ENCODE measurements at places on chromosomes 2 and 18. TPM values are rescaled to one million over a fixed set of nuclear protein-coding genes. Genes with fewer than 3 reads are reported as not detected.

GRCh38 chr18:32219431-32220018, 29.7 kb downstream of the MEP1B start:
- no peaks in the 10 kb centered on the region for H3K4me1 ChIP-seq
- no peak overlapping the region for H3K4me3 ChIP-seq
- no peaks in the 10 kb centered on the region for H3K36me3 ChIP-seq
- no peak overlapping the region for H3K27ac ChIP-seq

DNA sequence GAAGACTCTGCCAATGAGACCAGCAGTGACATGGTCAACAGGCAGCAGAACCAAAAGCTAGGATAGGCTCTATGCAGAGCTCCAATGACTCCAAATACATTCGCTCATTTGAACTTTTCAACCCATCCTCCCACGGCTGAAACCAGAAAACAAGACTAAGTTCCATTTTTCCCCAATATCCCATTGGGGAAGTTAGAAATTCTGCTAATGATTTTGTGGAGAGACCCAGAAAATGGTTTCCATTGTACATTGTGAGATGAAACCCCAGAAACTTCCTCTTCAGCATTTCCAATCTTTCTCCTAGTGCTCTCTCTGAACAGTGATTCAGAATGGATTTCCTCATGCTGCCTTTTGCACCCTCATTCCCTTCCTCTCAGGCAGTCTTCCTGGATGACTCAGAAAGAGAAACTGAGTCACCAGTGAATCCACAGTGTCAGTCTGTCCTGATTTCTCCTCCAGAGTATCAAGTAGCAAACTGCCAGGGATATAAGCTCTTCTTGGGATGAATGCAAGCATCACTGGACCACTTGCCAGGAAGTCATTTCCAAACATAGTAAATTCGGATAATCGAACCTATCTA, 467.7 kb upstream of the ID2 start:
- H3K36me3 ChIP-seq: no peaks in the 10 kb centered on the region
- H3K27me3 ChIP-seq: peaks cover 5% of the 10 kb centered on the region
- no peak overlapping the region for H3K27ac ChIP-seq
- H3K4me1 ChIP-seq: no peaks in the 10 kb centered on the region
- DNase-seq: no peak

GRCh38 chr2:216341121-216341520, 31.2 kb downstream of the MARCHF4 start:
- H3K27ac ChIP-seq: no peak overlapping the region
- H3K36me3 ChIP-seq: no peaks in the 10 kb centered on the region
- no peak for DNase-seq
- no peaks in the 10 kb centered on the region for H3K4me1 ChIP-seq
- H3K27me3 ChIP-seq: no peaks in the 10 kb centered on the region
- H3K4me3 ChIP-seq: no peak overlapping the region

Gene SPRED2
- 42.6 TPM for total RNA-seq

Gene UGT1A5
- not detected for total RNA-seq

DNA sequence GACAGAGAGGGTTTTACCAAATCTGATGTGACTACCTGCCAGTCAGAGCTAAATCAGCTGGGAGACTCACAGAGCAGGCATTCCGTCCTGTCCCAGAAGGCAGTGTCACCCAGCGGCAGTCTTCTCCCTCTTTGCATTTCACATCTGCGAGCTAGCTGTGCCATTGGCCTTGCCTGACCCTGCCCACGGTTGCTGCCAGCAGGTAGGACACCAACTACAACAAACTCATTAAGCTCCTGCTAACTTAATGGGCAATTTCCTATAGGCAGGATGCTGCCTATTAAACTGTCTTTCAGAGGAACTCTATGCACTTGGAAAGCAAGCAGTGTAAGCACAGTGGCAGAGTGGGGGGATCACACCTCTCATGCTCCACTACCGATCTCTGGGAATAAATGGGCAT, 116.4 kb upstream of the CAPN13 start:
- H3K27me3 ChIP-seq: peaks cover 3% of the 10 kb centered on the region
- no peak overlapping the region for H3K4me3 ChIP-seq
- H3K27ac ChIP-seq: no peak overlapping the region
- no peaks in the 10 kb centered on the region for H3K36me3 ChIP-seq

Gene ATP6V1C2
- total RNA-seq: not detected

All from K562 (cell line).